Activated effector memory CD4-positive, alpha-beta T cell treated with Interleukin-2 at 50 U/mL for 16 hours (primary cell): ENCODE measurements at places on chromosomes 2 and 18.

- no peak for DNase-seq
These were observed 542.1 kb upstream of the SYT4 start for GRCh38 chr18:43819397-43819796.

DNA sequence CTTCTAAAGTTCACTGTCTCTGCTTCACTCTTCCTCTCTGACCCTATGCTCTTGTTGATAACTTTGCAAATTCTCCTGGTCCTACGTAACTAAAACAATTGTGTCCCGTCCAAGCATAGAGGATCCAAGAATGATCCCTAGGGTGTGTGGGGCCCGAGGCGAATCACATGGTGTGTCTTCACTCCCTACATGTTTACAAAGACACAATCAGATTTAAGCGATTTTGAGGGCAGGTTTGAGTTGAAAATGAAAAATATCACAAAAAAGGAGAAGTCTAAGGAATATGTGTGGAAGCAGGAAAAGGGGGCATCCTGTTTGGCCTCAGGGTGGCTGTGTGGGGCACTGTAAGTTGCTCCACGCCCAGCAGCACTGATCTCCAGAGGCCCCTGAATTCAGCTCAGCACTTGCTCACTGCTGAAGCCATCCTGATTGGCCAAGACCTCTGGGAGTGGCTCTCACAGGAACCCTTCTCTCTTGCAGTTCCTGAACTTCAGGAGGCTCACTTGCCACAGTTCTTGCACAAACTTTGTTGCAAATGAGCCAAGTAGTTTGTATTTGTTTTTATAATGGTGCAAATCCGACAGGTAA lies 363.6 kb downstream of the ZNF521 start:
- DNase-seq = no peak

DNA sequence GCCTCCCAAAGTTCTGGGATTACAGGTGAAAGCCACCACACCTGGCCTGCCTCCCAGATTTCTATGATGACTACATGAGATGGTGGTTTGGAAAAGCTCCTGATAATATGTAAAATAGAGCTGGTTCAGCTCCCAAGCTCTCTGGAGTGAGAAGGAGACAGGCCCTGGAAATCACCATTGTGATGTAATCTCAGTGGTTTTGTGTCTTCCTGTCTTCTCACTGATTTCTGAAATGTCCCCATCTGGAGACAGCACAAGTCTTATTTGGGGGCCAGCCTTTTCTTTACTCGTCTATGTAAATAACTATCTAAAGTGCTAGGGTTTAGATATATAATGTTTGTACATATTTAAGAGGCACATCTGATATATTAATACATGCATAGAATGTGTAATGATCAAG lies 64.0 kb downstream of the CCNT2 start:
- no peak for DNase-seq

GRCh38 chr2:206543073-206543472 lies 99.2 kb upstream of the FAM237A start:
- no peak for DNase-seq
